ENCODE measurements at places on chromosomes 2 and 18. TPM values are rescaled to one million over a fixed set of nuclear protein-coding genes. Genes with fewer than 3 reads are reported as not detected.

- peaks cover 2% of the 10 kb centered on the region for H3K36me3 ChIP-seq
- no peak overlapping the region for H3K27ac ChIP-seq
- peaks cover 8% of the 10 kb centered on the region for H3K27me3 ChIP-seq
- peaks cover 3% of the 10 kb centered on the region for H3K4me1 ChIP-seq
- DNase-seq = no peak
- no peak overlapping the region for H3K4me3 ChIP-seq
Measured at GRCh38 chr2:240232264-240232915, 91.9 kb upstream of the OTOS start.

GRCh38 chr2:24822049-24822706 lies 29.0 kb downstream of the CENPO start:
- H3K27me3 ChIP-seq = no peaks in the 10 kb centered on the region
- no peak overlapping the region for H3K4me3 ChIP-seq
- peaks cover 15% of the 10 kb centered on the region for H3K4me1 ChIP-seq

TMEM214 gene
- total RNA-seq = 58.9 TPM

DNA sequence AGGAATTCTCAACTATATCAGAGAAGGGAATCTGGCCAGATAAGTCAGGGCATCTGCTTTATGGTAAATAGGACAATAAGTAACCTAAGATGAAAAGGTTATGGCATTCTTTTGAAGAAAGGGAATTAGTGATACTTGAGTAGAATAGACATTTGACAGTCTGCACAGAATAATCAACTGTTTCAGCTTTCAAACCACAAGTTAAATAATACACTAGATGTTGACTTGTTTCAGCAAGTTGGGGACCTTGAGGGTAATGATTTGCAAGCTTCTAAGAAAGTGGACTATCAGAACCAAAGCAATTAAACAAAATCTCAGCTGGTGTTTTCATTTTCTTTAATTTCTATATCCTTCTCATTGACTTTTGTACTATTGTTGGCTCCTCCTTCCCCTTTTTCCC lies 54.5 kb downstream of the SLC39A10 start:
- peaks cover 30% of the 10 kb centered on the region for H3K36me3 ChIP-seq
- H3K4me3 ChIP-seq = no peak overlapping the region
- no peaks in the 10 kb centered on the region for H3K27me3 ChIP-seq
- H3K27ac ChIP-seq = no peak overlapping the region
- H3K4me1 ChIP-seq = no peaks in the 10 kb centered on the region
- DNase-seq = no peak

DNA sequence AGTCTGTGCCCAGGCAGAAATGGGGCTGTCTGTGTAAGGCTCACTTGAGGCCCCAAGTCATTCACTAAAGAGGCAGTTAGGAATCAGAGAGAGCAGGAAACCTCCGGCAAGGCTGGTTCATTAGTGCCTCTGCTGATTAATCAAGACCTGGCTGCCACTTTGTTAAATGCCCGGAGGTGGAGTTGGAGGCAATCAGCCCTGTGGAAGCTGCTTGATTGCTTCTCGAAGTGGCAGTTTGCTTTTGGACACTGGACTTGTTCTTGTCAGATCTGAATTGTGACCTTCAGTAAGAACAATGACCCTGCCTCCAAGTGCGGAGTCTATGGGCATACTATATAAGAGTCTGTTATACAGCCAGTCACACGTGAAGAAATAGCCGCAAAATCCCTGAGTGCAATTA lies 183.9 kb upstream of the LINC00305 start:
- no peak overlapping the region for H3K27ac ChIP-seq
- DNase-seq = no peak
- H3K36me3 ChIP-seq = no peaks in the 10 kb centered on the region

GRCh38 chr2:68737711-68738110 lies 3.1 kb downstream of the ARHGAP25 start:
- H3K4me3 ChIP-seq = no peak overlapping the region
- H3K27ac ChIP-seq = no peak overlapping the region
- peaks cover 43% of the 10 kb centered on the region for H3K4me1 ChIP-seq

GRCh38 chr2:45897842-45898241 lies 246.4 kb downstream of the PRKCE start:
- no peaks in the 10 kb centered on the region for H3K4me1 ChIP-seq
- no peak for DNase-seq
- no peaks in the 10 kb centered on the region for H3K27me3 ChIP-seq

- H3K27me3 ChIP-seq = no peaks in the 10 kb centered on the region
- no peak for DNase-seq
- no peak overlapping the region for H3K27ac ChIP-seq
- H3K36me3 ChIP-seq = no peaks in the 10 kb centered on the region
Measured at GRCh38 chr2:188314314-188315054, 22.8 kb downstream of the GULP1 start.

- H3K27me3 ChIP-seq = peaks cover 6% of the 10 kb centered on the region
- no peaks in the 10 kb centered on the region for H3K4me1 ChIP-seq
- no peak for DNase-seq
- H3K36me3 ChIP-seq = no peaks in the 10 kb centered on the region
- no peak overlapping the region for H3K27ac ChIP-seq
Measured at GRCh38 chr2:222480497-222480896, 56.2 kb downstream of the SGPP2 start.

- no peaks in the 10 kb centered on the region for H3K36me3 ChIP-seq
- no peak overlapping the region for H3K27ac ChIP-seq
- no peak overlapping the region for H3K4me3 ChIP-seq
- H3K27me3 ChIP-seq = no peaks in the 10 kb centered on the region
Measured at GRCh38 chr2:232611559-232612218, 21.7 kb upstream of the EFHD1 start.

GRCh38 chr18:75244351-75245313 lies 34.0 kb downstream of the TSHZ1 start:
- H3K27me3 ChIP-seq = no peaks in the 10 kb centered on the region
- H3K36me3 ChIP-seq = peaks cover 7% of the 10 kb centered on the region
- peak; percentile 41 for DNase-seq
- H3K27ac ChIP-seq = no peak overlapping the region

GRCh38 chr2:132420816-132421805 lies 4.5 kb downstream of the GPR39 start:
- H3K4me3 ChIP-seq = no peak overlapping the region
- H3K4me1 ChIP-seq = no peaks in the 10 kb centered on the region
- peaks cover 6% of the 10 kb centered on the region for H3K27me3 ChIP-seq
- H3K27ac ChIP-seq = no peak overlapping the region
- DNase-seq = no peak

- H3K27ac ChIP-seq = no peak overlapping the region
- no peaks in the 10 kb centered on the region for H3K4me1 ChIP-seq
- H3K4me3 ChIP-seq = no peak overlapping the region
- H3K27me3 ChIP-seq = no peaks in the 10 kb centered on the region
Measured at GRCh38 chr2:182367401-182367800, 59.4 kb downstream of the PDE1A start.

HOXD4 gene
- total RNA-seq = not detected

DNA sequence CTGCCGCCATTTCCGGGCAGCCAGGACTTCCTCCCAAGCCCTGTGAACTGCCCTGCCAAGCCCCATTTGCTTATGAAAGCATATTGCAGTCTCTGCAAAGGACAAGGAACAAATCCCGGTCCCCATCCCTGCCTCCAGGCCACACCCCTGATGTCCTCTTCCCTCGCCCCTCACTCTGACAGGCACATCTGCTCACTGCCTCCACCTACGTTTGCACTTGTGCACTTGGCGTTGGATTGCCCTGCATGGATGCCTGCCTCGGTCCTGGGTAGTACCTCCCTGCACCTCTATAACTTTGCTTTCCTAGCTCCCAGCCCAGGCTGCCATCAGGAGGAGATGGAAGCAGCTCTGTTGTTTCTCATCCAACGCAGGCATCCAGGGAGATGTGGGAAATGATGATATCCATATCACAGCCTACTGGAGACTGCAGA lies 19.6 kb upstream of the RPL31 start:
- no peaks in the 10 kb centered on the region for H3K27me3 ChIP-seq
- H3K36me3 ChIP-seq = peaks cover 1% of the 10 kb centered on the region
- no peaks in the 10 kb centered on the region for H3K4me1 ChIP-seq
- DNase-seq = no peak
- no peak overlapping the region for H3K27ac ChIP-seq
- H3K4me3 ChIP-seq = no peak overlapping the region
